Naive thymus-derived CD8-positive, alpha-beta T cell (primary cell): ENCODE measurements at places on chromosomes 2 and 18.

DNA sequence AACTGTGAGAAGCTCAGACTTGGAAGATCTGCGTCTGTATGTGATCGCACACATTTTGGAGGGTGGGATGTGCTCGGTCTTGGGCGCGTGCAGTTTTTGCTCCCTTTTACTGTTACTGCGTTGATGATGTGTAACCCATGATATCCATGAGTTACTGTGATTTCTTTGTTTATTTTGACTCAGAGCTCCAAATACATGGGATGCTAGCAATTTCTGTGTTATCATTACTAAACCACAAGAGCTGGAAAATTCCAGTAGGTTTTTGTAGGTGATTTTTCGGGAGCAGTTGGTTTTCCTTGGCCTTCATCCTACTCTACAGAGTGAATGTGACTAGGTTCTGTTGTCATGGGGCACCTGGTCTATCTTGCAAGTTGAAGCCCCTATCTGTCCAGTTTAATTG, 124.2 kb downstream of the AGAP1 start:
- no peak for DNase-seq

DNA sequence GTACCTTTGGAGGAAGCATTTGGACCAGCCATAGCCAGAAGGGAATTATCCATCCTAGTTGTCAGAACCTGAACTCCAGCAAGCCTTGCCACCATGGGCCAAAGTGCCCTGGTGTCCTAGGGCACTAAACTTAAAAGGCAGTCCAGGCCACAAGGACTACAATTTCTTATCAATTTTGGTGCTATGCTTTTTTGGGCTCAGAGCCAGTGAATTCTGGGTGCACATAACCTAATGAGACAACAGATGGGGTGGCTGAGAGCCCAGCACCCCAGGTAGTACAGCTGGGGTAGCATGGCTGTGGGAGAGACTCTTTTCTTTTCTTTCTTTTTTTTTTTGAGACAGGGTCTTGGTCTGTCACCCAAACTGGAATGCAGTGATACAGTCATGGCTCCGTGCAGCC, 14.4 kb upstream of the RANBP2 start:
- no peak for DNase-seq

GRCh38 chr18:70450426-70451253, 161.8 kb downstream of the SOCS6 start:
- DNase-seq: no peak

- DNase-seq: no peak
Observed at GRCh38 chr2:203728321-203728720, 21.9 kb downstream of the CD28 start.

- DNase-seq: no peak
Observed at GRCh38 chr2:44596537-44597320, 235.0 kb downstream of the CAMKMT start.

DNA sequence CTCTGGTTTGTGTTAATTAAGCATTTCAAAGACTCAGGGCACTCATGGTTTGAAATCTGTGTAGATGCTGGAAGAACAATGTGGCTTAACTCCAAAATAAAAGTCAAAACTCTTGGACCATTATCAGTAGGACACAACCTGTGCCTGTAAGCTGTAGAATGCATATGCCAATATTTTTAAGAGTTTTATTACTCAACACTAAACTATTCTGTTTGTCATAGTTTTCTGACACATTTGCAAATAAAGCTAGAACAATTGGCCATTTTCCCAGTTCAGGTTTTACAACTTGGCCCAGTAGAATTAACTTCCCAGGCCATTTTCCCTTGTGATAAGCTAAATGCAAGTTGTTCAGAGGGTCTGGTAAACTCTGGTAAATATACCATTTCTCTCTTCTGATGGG, 713.1 kb downstream of the CBLN2 start:
- no peak for DNase-seq

GRCh38 chr2:75480971-75481836, 79.5 kb downstream of the EVA1A start:
- DNase-seq: no peak

DNA sequence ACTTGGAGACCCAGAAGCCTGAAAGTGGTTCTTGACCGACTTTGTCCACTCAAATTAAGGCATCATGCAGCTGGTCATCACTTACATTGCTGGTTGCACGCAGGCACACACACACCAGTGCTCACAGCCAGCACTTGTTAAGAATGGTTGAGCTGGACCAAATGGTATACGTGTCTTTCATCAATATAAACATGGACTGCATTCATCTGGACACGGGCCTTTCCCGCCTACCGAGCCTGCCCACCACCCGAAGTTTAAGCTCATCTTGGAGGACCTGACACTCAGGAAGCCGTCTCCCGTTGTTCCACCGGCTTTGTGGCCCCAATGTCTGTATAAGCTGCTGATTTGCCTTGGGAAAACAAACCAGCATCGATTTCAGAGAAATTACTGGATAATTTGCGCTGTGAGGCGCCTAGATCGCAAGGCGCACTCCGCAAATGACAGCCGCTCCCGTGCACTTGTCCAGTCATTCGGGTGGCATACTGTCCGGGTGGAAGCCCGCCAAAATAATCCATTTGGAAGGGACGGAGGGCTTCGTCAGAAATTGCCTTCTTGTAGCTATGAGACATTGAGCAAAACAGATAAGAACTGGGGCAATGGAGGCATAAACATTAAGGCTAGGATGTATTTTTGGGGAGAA, 40.1 kb upstream of the AKAIN1 start:
- DNase-seq: no peak

DNA sequence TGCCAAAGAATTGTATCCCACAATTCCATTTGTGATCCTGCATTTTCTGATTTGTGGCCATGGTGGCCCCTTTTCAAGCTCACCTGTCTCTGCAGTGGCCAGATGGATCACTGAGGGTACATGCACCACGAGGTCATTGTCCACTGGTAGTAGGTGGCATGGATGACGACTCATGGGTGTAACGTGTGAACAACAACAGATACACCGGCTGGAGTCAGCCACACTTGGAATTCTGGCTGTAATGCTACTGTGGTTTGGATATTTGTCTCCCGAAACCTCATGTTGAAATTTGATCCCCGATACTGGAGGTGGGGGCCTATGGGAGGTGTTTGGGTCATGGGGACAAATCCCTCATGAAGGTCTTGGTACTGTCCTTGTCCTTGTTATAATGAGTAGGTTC, 102.2 kb upstream of the TAF1B start:
- DNase-seq: no peak

DNA sequence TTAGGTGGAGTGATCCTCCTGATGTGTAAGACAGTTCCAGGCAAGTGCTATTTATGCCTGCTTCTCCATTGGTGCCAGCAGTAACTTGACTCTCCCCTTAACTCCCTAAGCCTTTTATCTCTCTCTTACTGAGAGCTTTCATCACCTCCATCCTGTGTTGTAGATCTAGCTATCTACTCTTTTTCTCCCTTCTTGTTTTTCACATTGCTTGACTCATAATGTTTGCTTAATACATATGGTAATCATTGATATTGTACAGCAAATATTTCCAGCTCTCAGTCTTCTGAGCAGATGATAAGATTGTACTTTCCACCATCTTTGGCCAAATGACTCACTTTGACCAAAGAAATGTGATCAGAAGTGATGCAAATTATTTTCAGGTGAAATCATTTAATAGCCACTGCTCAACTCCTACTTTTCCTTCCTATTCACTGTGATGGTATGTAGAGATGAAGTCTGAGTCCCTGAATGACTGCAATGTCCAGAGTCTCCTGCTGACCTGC, 165.0 kb downstream of the PLCL1 start:
- DNase-seq: no peak

- DNase-seq: no peak
Observed at GRCh38 chr2:192197357-192197756, 2.6 kb upstream of the TMEFF2 start.

DNA sequence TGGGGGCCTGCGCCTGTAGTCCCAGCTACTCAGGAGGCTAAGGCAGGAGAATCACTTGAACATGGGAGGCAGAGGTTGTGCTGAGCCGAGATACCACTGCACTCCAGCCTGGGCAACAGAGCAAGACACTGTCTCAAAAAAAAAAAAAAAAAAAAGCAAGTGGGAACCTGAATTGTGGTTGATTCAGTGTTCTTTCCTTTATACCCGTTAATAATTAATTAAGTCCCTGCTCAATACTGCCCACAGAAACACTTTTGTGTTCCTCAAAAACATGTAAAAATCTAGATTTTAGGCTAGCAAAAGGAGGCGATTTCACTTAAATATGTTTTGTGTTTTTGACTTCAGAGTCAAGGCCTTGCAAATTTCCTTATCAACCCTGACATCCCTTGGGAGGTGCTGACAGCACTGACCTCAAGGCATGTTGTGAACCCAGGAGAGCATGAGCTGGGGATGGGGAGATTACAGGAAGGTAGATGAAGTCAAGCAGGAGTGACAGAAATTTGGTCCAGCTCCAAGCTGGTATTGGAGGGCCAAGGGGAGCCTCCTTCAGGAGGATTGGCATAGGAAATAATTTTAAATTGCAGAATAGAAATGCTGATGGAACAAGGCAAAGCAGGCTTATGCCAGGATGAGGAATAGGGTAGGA, 89.0 kb upstream of the PNPT1 start:
- no peak for DNase-seq

DNA sequence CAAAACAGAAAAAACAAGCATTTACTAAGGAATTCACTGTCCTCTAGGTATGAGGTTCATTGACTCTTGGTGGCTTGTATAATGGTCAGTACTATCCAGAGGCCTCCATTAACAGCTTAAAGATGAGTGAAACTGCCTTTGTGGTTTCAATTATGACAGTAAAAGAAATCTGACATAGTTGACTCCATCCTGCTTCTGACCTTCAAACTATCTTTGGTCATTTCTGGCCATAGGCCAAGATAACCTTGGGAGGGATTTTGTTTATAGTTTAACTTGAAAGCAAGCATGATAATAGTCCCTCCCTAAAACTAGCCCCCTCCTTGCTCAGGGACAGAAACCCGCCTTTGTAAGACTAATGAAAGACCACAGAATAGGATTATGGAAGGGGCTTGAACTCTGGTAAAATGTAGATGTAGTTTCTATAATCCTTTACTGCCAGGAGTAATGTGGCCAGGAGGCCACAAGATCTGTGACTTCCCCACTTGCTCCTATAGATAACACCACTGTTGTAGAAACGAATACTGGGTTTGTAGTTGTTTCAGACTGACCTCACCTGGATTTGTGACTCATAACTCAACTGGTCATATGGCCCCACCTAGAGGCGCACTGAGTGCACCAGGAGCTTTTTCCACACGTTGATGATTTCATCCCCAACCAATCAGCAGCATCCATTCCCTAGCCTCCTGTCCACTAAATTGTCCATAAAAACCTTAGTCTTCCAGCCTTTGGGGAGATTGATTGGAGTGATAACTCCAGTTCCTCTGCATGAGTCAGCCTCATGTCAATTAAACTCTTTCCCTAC, 8.6 kb upstream of the PLEKHM3 start:
- DNase-seq: no peak

DNA sequence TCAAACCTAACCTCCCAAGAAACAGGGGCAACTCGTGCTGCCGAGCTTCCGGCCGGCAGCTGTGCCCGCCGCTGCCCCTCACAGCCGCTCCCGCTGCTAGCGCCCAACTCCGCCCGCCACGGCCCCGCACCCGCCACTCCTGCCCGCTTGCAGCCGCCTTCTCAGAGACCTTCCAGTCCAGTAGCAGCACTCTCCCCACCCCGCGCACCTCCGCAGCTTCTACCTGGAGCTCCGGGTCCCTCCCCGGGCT, 722 bp upstream of the C2orf15 start:
- no peak for DNase-seq

DNA sequence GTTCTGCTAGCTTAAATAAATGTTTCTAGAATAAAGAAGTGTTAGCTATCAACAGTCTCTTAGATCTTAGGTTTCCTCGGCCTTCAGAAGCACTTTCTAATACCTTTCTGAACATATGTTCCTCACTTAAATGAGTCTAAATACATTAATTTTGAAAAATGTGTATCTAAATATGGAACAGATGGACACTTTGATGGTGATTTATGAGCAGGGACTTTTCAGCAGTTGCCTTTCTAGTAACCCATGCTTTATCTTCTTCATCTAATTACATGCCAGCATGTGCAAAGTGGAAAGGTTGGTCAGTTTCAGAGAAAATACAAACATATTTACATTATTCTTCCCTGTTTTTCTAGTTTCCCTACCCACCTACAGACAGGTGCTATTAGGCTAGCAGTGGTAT, 797.0 kb upstream of the CHAC2 start:
- no peak for DNase-seq

GRCh38 chr2:151782378-151783132, 45.7 kb downstream of the ARL5A start:
- no peak for DNase-seq

GRCh38 chr18:9737472-9738121, 29.5 kb downstream of the RAB31 start:
- DNase-seq: no peak

- no peak for DNase-seq
Observed at GRCh38 chr18:37611614-37612279, 46.1 kb upstream of the CELF4 start.

DNA sequence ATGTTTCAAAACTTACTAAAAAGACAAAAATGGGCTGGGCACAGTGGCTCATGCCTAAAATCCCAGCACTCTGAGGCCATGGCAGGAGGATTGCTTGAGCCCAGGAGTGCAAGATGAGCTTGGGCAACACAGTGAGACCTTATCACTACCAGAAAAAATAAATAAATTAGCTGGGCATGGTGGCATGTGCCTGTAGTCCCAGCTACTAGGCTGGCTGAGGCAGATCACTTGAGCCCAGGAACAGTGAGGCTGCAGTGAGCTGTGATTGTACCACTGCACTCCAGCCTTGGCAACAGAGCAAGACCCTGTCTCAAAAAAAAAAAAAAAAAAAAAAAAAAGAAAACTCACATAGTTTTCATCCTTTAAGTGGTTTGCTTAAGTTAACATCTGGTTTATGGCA, 6.4 kb downstream of the TSPYL6 start:
- DNase-seq: no peak

GRCh38 chr2:16653799-16654198, 11.8 kb downstream of the CYRIA start:
- no peak for DNase-seq

DNA sequence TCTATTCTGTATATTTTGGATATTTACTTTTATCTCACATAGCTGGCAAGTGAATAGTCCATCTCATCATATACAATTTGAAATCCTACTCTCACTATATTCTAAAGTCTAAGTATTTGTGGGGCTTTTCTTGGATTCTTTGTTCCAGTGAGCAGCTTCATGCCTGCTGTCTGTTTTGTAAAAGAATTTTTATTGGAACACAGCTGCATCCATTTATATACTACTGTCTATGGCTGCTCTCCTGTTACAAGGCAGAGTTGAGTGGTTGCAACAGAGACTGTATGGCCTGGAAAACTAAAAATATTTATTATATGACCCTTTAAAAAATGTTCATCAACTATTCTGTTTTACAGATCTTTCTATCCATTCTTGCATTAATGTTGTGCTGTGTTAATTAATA, 193.3 kb upstream of the KLHL14 start:
- no peak for DNase-seq

DNA sequence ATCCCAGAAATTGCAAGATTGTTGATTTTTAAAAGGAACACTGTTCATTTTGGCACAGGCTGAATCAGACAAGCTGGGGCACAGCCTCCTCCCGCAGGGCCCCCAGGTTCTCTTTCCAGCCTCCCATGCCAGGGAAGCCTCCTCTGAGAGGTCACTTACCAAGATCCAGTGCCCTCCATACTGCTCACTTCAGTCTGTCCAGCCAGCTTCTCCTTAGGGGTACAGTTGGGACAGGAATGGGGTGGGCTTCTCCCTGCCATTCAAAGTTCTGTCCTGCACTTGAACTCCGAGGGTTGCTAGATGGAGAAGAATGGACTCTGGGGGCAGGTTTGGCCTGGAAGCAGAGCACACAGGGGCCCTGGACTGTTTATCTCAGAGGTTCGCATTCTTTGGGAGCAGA, 7.5 kb upstream of the CYP26B1 start:
- no peak for DNase-seq
